NCI-H2081 treated with DMSO at 0.1 percent for 48 hours (cell line): ENCODE measurements at places on chromosomes 5 and 9.

DNA sequence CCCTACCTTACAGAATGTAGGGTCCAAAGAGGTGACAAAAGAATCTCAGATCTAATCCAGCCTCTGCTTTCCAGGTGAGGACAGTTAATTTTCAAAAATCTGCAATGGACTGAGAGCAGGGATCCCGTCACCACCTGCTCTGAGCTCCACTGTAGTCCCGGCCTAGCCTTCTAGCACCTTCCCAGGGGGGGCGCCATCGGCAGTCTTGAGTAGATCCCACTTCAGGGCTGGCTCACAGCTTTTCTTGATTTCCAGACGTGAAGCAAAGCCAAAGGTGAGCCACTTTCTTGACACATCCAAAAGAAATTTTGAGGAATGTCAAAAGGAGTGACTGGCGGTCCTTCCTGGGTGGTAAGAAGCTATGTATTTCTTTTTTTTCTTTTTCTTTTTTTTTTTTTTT lies 114.1 kb downstream of the SYK start:
- no peak for DNase-seq

- DNase-seq, result no peak
Observed at GRCh38 chr5:58357121-58357520, 102.8 kb downstream of the PLK2 start.

GRCh38 chr9:102867488-102867887 lies 127.6 kb upstream of the CYLC2 start:
- DNase-seq, result no peak

- DNase-seq, result no peak
Observed at GRCh38 chr5:126847826-126848251, 70.9 kb downstream of the LMNB1 start.

- DNase-seq, result no peak
Observed at GRCh38 chr9:134830126-134830525, 50.5 kb upstream of the FCN2 start.

GRCh38 chr5:119161430-119161829 lies 90.5 kb downstream of the DMXL1 start:
- DNase-seq, result no peak

- no peak for DNase-seq
Observed at GRCh38 chr9:70883056-70883455, 238.4 kb downstream of the TRPM3 start.

- DNase-seq, result no peak
Observed at GRCh38 chr9:122251351-122251750, 13.3 kb downstream of the RBM18 start.

DNA sequence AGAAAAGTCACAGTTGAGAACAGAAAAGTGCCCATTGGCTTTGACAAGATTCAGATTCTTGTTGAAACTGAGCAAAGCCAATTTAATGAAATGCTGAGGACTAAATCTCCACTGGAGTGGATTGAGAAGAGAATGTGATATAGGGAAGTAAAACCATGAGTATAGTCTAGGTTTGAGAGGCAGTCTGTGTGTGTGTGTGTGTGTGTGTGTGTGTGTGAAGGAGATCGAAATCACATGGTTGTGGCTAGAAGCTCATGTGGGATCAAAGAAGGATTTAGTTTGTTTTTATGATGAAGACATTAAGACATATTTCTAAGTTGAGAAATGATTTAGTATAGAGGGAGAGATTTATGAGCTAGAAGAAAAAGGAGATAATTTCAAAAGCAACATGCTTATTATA lies 275.7 kb upstream of the DAB2 start:
- DNase-seq, result no peak

DNA sequence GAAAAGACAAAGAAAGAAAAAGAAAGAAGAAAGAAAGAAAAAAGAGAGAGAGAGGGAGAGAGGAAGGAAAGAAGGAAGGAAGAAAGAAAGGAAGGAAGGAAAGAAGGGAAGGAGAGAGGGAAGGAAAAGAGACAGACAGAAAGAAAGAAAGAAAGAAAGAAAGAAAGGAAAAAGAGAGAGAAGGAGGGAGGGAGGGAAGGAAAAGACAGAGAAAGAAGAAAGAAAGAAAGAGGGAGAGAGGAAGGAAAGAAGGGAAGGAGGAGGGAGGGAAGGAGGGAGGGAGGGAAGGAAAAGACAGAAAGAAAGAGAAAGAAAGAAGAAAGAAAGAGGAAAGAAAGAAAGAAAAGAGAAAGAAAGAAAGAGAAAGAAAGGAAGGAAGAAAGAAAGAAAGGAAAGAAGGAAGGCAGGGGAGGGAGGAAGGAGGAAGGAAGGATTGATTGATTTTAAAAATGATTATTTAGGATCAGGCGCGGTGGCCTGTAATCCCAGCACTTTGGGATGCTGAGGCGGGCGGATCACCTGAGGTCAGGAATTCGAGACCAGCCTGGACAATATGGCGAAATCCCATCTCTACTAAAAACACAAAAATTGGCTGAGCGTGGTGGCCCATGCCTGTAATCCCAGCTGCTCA lies 23.3 kb upstream of the TOR1B start:
- DNase-seq, result no peak

DNA sequence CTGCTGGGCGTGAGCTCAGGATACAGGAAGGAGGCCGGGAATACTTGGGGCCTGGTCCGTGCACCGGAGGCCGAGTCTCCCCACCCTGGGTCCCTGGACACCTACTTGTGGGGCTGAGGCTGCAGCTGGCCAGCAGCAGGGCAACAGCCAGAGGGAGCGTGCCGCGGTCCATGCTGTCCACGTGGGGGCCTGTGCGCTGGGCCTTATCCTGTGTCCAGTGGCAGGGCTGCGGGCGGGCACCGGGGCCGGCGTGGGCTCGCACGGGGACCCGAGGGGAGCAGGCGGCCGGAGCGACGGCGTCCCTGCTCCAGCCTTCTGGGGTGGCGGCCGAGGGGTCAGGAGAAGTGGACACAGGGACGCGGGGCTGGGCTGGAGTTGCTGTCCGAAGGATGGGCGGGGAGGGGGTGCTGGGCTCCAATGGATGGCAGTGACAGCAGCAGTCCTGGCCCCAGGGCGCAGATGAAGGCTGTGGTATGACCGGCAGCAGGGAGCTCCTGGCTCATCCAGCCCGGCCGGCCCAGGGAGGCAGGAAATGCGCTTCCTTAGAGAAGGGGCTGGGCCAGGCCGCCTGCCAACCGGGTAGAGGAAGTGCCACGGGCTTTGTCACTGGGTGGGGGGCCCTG lies at the start of gene ENG:
Gene ENG (minus strand): TSS at position 475 of the 623 bp plus-strand sequence. CDS start 303 bp downstream, at position 172.
- no peak for DNase-seq

DNA sequence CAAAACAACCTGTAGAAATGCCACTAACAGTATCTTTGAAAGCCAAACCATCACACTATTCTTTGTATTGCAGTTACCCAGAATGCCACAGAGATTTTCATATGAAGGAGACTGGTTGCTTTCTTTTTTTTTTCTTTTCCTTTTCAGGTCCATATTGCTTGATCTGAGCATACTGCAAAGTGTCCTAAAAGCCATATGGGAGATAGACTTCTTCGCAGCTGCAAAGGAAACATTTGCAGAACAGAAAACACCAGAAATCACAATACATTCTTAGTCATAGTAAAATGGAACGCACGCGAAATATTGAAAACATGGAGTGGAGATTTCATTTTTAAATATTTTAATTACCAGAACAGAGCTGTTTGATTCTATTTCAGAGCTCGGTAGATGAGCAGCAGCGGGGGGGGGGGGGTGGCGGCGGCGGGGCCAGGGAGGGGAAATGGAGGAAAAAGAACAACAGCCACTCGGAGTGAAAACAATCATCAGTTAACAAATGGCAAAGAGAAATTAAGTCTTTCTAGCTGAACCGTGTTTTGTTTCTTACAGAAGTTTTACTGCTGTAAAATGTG lies 284.1 kb downstream of the NFIB start:
- no peak for DNase-seq

DNA sequence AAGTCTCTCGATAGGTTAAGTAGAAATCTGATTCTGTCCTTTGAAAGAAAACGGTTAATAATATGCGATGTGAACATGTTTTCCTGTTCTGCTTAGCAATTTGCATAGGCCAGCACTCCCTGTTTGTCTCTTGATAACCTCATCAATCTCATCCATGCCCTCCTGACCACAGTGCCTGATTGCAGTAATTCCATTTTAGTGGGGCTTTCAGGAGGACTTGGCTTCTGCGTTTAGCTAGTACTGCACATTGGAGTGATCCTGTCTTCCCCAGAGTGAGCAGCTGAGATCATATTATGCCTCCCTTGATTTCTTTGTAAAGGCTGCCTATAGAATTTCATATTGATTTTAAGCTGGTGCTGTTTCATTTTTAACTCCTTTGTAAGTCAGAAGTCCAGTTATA lies 335.9 kb upstream of the ISL1 start:
- no peak for DNase-seq
